Foreskin melanocyte (primary cell): ENCODE measurements at places on chromosomes 6 and 20.
A peak's percentile ranks its signal among the peaks of the same experiment; 100 is the strongest.

GRCh38 chr6:14159090-14159489 lies 41.5 kb downstream of the CD83 start:
- DNase-seq, result no peak

DNA sequence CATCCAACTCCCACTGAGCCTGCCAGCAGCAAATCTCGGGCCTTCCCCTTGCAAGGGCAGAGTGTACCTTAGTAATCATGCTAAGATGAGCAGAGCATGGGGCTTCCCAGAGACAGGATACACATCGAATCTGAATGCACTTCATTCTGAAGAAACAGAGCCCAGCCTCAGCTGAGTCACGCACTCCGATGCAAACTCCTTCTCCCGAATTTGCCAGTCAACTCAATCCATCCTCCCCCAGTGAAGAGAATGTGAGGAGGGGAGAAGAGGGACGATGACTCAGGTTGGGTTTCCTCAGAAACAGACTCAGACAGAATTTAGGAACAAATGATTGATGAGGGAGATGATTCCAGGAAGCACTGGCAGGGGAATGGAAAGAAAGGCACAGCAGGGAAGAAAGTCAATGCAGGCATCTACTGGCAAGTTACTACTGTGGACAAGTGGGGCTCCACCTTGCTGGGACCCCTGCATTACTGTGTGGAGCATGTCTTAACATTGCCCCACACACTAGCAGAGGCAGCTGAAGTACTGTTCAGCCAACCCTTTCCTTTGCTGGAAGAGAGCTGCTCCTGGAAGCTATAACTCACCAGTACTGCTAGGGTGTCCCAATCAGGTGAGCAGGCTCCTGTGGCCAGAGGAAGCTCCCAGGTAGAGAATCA lies 251.6 kb downstream of the ADGB start:
- no peak for DNase-seq

GRCh38 chr20:19977373-19977770 lies 39.8 kb upstream of the NAA20 start:
- DNase-seq, result no peak

- DNase-seq, result no peak
These were observed 12.7 kb downstream of the SAYSD1 start for GRCh38 chr6:39102071-39102820.

GRCh38 chr6:93293460-93293859 lies 125.9 kb downstream of the EPHA7 start:
- no peak for DNase-seq

DNA sequence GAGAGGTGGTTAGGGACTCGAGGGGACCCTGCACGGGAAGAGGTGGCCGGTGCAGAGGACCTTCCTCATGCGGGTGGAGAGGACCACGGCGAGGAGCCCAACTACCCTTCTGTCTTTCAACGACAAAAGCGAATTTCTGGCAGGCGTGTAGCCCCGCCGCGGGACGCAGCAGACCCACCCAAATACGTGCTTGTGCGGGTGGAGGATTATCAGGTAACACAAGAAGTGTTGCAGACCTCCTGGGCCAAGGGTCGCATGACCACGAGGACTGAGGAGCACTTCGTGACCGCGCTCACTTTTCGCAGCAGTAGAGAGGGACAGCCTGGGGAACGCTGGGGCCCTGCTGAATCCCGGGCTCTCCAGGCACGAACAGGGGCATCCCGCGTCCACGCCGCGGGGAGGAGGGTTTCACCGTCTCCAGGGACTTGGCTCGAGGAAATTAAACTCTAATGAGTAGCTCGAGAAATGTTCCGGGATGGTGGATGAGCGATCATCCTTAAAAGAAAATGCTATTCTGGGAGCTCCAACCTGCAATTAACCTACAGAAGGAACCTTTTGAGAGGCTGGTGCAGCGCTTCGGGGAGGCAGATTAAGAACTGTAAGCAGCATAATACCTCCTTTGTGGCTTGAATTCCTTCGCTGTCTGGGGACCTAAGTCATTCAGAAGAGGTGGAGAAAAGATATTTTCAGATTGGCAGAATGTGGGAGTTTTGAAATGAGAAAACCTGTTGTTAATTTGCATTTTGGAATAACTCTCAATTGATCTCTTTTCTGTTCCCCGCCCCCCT lies 804 bp downstream of the C6orf141 start:
- no peak for DNase-seq

DNA sequence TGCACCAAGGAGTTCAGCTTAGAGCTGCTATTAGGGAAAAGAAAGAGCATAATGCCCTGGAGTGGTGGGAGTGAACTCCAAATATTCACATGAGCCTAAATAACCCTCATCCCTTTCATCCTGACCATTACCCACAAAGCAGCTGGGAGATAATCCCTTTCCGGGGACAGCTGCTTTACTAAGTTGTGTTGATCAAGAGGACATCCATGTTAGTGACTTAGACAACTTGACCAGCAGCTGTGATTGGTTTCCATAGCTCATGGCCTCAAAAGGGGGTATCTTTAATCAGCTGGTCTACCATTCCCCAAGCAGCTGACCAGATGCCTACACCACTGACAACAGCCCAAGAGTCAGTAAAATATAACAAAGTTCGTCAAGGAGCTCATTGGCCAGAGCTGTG lies 75.8 kb upstream of the LY86 start:
- no peak for DNase-seq

GRCh38 chr6:138013959-138014358 lies 93.3 kb downstream of the PERP start:
- no peak for DNase-seq

DNA sequence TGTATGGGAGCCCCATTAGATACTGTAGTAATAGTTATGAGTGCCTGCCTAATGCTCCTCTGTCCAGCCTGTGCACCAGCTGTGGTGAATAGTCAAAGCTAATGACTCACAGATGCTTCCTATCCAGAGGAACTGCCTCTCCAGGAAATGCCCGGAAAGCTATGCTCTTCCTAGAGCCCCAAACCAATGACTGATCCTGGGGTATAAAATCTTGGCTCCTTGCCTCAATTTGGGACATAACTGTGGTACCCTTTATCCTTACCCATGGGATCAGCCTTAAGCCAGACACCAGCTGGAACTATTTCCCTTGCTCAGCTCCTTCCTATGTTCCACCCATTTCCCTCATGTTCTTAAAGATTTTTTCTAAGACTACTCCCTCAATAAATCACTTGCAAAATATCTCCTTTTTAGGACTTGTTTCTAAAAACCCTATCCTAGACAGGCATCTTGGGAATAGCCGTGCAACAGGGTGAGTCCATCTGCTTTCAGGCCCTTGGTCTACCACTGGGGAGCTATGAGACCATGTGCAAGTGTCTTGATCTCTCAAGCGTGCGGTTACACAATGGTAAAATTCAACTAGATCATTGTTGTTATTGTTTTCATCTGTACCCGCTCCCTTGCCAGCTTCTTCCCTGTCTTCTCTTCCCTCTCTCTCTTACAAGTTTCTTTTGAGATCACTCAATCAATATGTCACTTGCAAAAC lies 283.7 kb downstream of the BTBD3 start:
- peak; percentile 11 for DNase-seq

DNA sequence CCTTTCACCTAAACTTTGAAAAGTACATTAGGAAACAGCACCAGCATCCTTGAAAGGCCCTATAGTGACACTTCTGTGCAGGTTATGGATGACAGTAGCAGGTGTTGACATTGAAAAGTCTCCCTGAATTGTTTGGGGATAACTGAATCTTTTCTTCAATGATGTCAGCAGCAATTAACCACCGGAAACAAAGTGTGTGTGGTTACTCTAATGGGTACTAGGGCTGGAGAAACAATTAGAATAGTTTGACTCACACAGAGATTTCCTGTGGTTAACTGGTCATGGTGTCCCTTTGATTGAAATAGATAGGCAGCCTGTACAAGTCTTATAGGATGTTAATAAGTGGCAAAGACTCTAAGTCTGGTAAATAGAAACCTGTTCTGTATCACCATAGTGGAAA lies 189.1 kb downstream of the TBX18 start:
- peak; percentile 1 for DNase-seq

GRCh38 chr20:53130795-53131194 lies 158.6 kb downstream of the TSHZ2 start:
- DNase-seq, result no peak

- DNase-seq, result no peak
These were observed 414 bp downstream of the SIM1 start for GRCh38 chr6:100464162-100464851.

- no peak for DNase-seq
These were observed 39.3 kb downstream of the GTF2H5 start for GRCh38 chr6:158207422-158207788.

GRCh38 chr6:118993803-118994251 lies 58.9 kb upstream of the MCM9 start:
- no peak for DNase-seq

- no peak for DNase-seq
These were observed 128.8 kb downstream of the DHX35 start for GRCh38 chr20:39090906-39091305.

DNA sequence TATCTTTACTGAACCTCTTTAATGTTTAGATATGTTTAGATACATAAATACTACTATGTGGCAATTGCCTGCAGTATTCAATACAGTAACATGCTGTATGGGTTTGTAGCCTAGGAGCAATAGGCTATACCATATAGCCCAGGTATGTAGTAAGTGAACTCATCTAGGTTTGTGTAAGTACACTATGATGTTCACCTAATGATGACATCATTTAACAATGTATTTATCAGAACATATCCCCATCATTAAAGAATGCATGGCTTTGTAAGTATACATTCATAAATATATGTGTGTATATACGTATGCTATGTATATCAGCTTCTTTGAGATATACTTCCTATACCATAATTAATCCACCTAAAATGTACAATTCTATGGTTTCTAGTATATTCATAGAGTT lies 631.2 kb upstream of the MAN1A1 start:
- DNase-seq, result no peak

DNA sequence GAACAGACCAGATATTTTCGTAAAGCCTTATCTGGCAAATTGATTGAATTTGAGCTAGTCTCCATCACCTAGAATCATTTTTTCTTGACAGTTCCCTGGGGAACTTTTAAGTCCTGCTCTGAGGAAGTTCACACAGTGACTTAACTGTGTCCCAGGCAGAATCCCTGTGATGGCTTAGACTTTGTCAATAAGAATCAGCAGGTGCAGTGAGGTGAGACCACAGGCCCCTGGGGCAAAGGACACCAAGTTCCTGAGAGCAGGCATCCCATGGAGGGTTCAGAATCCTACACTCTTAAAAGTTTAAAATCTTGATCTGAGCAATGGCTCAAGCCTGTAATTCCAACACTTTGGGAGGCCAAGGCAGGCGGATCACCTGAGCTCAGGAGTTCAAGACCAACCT lies 13.0 kb downstream of the KIF16B start:
- DNase-seq, result no peak
